ENCODE measurements at places on chromosomes 12 and 14.

DNA sequence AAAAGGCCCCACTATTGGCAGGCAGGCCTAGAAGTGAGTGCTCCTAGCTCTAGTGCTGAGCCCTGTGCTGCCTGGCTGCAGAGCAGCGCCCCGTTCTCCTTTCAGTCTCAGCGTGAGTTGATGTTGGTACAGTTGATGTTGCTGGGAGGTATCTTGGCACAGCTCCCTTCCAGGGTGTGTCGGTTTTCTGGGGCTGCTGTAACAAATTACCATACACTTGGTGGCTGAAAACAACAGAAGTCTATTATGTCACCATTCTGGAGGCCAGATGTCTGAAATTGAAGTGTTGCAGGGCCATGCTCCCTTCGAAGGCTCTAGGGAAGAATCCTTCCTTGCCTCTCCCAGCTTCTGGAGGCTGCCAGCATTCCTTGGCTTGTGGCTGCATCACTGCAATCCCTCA, 151.4 kb downstream of the TSPAN9 start:
- no peak for DNase-seq

GRCh38 chr12:31456562-31456961, 130.6 kb upstream of the SINHCAF start:
- DNase-seq: no peak

- DNase-seq: no peak
Observed at GRCh38 chr14:88384718-88385117, 739 bp upstream of the SPATA7 start.

- DNase-seq: no peak
Observed at GRCh38 chr14:61585598-61586543, 109.4 kb upstream of the HIF1A start.

DNA sequence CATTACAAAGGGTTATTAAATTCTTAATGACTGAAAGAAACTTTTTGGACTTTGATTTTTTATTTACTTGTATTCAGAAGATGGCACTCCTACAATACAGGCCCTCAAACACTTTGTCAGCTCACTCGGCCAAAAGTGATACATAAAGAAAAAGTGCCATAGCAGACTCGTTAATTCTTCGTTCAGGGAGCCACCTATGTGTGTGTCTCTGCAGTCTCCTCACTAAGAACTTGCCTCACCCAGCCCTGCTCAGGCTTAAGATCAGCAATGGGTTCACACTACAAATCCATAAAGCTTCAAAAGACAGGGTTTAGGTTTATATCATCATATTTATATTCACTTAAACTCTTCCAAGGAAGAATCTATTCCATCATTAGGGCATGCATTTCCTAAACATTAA, 11.5 kb downstream of the DCP1B start:
- DNase-seq: no peak

DNA sequence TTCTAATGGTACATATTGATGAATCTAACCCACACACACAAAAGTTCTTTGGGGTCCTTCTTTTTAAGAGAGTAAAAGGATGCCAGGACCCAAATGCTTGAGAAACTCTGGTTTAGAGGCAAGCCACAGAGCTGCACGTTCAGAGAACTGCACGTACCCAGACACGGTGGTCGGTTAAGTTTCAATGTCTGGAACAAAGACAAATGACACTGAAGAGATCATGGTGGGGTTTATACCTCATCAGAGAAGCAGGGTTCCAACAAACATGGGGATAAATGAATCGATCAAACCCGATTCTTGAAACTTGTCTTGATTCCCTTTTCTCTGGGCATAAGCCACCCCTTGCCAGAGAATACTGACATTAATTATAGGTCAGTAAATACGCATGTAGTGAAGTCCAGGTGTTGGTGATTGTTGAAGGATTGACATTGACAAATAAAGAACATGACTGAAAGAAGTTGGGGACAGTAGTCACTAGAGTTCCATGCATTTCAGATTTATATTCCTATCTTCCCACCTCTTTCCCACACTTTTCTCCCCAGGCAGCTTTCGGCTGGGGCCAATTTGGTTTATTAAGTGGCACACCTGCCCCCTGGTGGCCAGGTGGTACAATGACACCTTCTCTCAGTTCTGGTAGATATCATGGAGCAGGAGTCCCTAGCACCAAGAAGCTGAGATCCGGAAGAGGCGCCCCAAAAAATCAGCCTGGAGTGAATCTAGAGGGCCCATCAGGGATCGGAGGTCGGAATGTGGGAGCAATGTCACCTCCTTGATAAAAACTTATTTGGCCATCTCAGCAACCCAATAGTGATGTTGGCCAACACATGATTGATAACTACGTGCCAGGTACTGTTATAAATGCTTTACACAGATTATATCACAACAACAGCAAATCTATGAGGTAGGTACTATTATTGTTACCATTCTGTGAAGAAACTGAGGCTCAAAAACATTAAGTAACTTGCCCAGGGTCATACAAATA, 17.8 kb upstream of the HDAC7 start:
- DNase-seq: no peak

GRCh38 chr12:68529466-68529865, 81.2 kb upstream of the RAP1B start:
- DNase-seq: no peak

- no peak for DNase-seq
Observed at GRCh38 chr12:46926526-46926925, 100.7 kb upstream of the SLC38A4 start.

GRCh38 chr12:5589054-5589453, 157.1 kb downstream of the NTF3 start:
- DNase-seq: no peak

GRCh38 chr14:99134516-99135046, 137.4 kb downstream of the BCL11B start:
- no peak for DNase-seq

DNA sequence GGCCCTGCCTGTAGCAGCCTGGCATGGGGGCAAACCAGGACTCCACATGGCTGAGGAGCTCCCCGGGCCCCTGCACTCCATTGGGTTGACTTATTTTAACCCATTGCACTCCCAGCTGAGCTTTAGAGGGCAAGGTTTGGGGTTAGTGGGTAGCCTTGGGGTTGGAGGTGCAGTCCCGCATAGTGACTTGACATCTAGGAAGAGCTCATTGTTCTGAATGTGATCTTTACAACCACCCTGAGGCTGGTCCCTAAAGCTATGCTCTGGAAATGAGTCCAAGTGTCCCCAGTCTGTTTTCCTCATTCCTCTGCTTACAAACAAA, 36.4 kb downstream of the NFKBIA start:
- no peak for DNase-seq

GRCh38 chr12:100688451-100688864, 106.1 kb upstream of the ANO4 start:
- DNase-seq: no peak

DNA sequence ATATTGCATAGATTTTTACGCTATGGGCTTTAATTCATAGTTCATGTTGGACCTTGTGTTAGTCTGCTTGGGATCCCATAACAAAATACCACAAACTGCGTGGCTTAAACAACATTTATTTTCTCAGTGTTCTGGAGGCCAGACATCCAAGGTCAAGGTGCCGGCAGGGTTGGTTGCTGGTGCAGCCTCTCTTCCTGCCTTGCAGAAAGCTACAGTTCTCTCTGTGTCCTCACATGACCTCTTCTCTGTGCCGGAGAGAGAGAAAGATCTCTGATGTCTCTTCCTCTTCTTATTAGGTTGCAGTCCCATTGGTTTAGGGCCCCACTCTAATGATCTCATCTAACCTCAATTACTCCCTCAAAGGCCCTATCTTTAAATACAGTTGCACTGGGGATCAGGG, 170.5 kb downstream of the IPO8 start:
- DNase-seq: no peak

GRCh38 chr12:86213012-86213411, 43.2 kb downstream of the MGAT4C start:
- no peak for DNase-seq

DNA sequence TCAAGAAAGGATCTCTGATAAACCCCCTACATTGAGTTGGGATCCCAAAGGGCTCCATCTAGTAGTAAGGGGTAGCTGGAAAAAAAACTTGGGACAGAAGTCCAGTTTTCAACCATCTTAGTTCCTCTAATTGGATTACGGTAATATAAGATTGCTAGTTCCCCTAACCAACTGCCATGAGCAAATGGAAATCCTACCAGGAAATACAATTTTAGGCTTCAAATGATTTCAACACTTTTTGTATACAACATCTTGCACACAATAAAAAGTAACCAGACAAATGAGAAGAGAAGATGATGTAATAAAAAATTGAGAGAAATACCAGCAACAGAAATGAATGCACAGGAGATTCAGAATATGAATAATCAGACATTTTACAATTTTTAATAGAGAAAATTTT, 73.0 kb downstream of the TSHR start:
- DNase-seq: no peak

GRCh38 chr14:94914191-94914590, 144.3 kb upstream of the GSC start:
- no peak for DNase-seq

- no peak for DNase-seq
Observed at GRCh38 chr12:49948866-49949845, 1.4 kb upstream of the AQP2 start.

DNA sequence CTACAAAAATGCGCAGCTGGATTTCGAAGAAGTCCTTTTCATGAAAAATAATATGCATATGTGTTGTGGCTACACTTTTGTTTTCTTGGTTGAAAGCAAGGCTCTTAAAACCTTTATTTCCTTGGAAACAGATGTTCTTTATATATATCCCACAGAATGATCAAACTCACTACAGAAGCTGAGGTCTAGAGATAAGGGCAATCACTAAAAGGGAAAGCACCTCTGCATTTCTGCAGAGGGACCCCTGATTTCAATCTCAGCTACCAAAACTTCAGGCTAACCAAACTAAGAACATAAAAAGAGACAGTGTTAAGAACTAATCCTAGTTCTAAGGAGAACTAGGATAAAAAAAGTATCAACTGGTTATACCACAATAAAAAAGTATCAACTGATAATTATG, 65.4 kb upstream of the CDKL1 start:
- DNase-seq: no peak

- DNase-seq: no peak
Observed at GRCh38 chr14:32509632-32510187, 180.6 kb downstream of the AKAP6 start.

- DNase-seq: no peak
Observed at GRCh38 chr12:96493106-96493505, 3.7 kb downstream of the CFAP54 start.

GRCh38 chr12:85147331-85147730, 111.2 kb downstream of the LRRIQ1 start:
- no peak for DNase-seq

GRCh38 chr12:14284184-14284722, 81.2 kb upstream of the ATF7IP start:
- DNase-seq: no peak

DNA sequence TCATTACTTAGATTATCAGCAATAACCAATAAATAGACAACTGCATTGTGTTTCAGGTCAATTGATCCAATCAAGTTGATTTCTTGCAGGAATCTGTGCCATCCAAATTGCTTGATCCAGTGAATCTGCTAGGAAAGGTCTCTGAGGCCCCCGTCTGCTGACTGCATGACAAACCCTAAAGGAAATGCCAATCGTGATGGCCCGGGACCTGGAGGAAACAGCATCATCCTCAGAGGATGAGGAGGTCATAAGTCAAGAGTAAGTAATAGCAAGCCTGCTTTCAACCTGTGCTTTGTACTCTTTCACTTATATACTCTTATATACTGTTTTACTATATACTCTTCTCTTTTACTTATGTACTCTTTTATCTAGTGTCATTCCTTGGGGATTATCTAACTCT, 1.9 kb downstream of the TTLL5 start:
- no peak for DNase-seq

GRCh38 chr14:61260939-61261776, 20.0 kb downstream of the TMEM30B start:
- no peak for DNase-seq

- DNase-seq: no peak
Observed at GRCh38 chr12:56979628-56980027, 22.2 kb upstream of the RDH16 start.

DNA sequence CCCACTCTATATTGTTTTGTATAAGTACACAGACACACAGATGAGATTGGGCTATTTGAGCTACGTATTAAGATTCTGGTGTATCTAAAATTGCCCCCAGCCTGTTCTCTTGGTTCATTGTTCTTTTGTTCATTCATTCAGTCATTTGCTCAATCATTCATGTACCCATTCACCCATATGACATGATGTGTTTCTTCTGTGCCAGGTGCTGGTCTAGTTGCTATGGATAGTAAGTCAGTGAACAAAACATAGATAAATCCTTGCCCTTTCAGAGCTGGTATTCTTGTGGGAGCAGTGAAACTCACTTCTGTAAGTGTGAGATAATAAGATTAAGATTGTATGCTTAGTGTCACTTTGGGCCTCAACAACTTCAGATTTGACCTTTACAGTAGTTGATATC, 191.3 kb downstream of the TMTC2 start:
- no peak for DNase-seq

GRCh38 chr14:91114079-91115065, 499 bp downstream of the DGLUCY start:
- DNase-seq: peak; percentile 52

GRCh38 chr12:120532701-120533238, 1.4 kb upstream of the RNF10 start:
- DNase-seq: no peak

All from stimulated activated CD4-positive, alpha-beta T cell treated with anti-CD3 and anti-CD28 coated beads, Interleukin-15, amount 100 ng/mL, for 48 hours (primary cell).